ENCODE measurements at places on chromosomes 3 and 15.
A peak's percentile ranks its signal among the peaks of the same experiment; 100 is the strongest.

- H3K36me3 ChIP-seq, result no peaks in the 10 kb centered on the region
- no peak overlapping the region for H3K27ac ChIP-seq
- H3K4me3 ChIP-seq, result no peak overlapping the region
- H3K4me1 ChIP-seq, result peaks cover 2% of the 10 kb centered on the region
These were observed 49.0 kb downstream of the MEF2A start for GRCh38 chr15:99614749-99615288.

DNA sequence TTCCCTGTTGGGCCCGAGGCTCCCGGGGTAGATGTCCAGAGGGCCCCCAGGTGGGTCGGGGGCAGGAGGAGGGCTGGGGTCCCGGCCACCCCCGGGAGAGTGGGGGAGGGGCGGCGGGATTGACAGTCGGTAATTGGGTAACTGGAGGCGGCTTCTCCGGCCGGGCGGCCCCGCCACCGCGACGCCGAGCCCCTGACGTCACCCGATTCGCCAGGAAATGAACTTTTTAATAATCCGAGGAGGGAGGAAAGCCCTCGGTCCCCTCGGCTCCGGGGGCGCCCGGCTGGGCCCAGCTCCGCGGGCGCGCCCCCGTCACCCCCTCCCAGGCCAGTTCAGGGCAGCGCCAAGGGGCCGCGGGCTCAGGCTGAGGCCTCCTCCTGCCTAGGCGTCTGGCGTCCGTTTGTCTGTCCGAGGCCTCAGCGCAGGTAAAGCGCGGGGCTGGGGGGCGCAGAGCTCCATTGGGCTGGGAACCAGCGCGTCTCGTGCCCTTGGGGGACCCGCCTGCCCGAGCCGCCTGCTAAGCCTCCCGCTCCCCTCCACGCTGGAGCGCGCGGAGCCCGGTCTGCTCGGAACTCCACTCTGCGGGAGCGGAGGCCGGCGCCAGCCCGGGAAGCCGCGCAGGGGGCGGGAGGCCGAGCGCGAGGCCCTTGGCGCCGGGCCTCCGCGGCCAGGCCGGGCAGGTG is 3.9 kb downstream of the GATA2 start:
- no peaks in the 10 kb centered on the region for H3K36me3 ChIP-seq
- H3K4me3 ChIP-seq, result peak overlapping the region; percentile 85
- peak overlapping the region; percentile 99 for H3K27ac ChIP-seq
- H3K4me1 ChIP-seq, result no peaks in the 10 kb centered on the region
- no peaks in the 10 kb centered on the region for H3K27me3 ChIP-seq
- DNase-seq, result peak; percentile 78

DNA sequence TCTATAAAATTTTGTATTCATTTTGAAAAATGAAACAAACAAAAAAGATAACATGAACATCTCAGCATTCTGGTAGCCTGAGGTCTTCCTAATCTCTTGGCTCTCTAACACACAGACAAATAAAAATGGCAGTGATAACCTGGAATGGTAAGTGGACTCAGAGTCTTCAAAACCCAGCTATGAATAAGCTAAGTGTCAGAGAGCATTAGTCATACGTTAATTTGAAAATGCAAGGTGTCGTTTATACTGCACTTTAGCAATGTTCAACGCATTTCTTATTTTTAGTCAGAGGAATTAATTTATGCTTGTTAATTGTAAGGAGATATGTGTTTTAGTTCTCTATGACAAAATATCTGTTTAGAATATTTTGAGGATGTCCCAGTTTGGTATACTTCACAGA is 294.3 kb downstream of the NEK10 start:
- no peak overlapping the region for H3K27ac ChIP-seq
- no peaks in the 10 kb centered on the region for H3K36me3 ChIP-seq
- no peaks in the 10 kb centered on the region for H3K27me3 ChIP-seq
- H3K4me3 ChIP-seq, result no peak overlapping the region
- DNase-seq, result no peak
- no peaks in the 10 kb centered on the region for H3K4me1 ChIP-seq

DNA sequence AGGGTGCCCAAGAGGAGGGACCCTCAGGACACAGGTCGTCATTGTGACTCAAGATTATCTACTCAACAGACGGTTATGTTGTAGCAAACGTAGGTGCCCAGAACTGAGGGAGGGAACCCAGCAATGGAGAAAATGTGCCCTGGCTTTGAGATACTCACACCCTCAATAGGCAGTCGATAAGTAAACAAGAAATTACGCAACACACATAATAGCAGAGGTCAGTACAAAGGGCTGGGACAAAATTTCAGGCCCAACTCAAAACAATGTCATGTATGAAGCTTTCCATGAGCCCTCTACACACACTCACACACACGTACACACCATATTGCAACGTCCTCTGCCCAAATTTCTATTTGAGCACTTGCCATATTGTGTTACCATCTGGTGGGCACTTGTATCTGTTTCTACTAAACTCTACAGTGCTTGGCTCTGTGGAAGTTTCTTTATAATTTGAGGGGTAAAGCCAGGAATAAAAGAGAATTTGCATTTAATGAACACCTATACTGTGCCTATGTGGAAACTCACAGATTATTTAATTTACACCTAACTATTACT is 114.6 kb upstream of the TRIM42 start:
- H3K4me1 ChIP-seq, result no peaks in the 10 kb centered on the region
- no peak overlapping the region for H3K4me3 ChIP-seq
- no peaks in the 10 kb centered on the region for H3K36me3 ChIP-seq
- no peak overlapping the region for H3K27ac ChIP-seq

GRCh38 chr15:80204231-80204630 is 47.8 kb downstream of the CTXND1 start:
- H3K4me3 ChIP-seq, result no peak overlapping the region
- H3K4me1 ChIP-seq, result no peaks in the 10 kb centered on the region
- H3K36me3 ChIP-seq, result no peaks in the 10 kb centered on the region
- H3K27ac ChIP-seq, result no peak overlapping the region
- DNase-seq, result no peak
- H3K27me3 ChIP-seq, result no peaks in the 10 kb centered on the region

GRCh38 chr3:52174896-52175295 is 20.7 kb upstream of the POC1A start:
- no peak overlapping the region for H3K4me3 ChIP-seq
- DNase-seq, result no peak
- H3K36me3 ChIP-seq, result no peaks in the 10 kb centered on the region
- no peak overlapping the region for H3K27ac ChIP-seq
- no peaks in the 10 kb centered on the region for H3K4me1 ChIP-seq

- H3K36me3 ChIP-seq, result no peaks in the 10 kb centered on the region
- H3K27ac ChIP-seq, result no peak overlapping the region
- H3K4me3 ChIP-seq, result no peak overlapping the region
- no peaks in the 10 kb centered on the region for H3K27me3 ChIP-seq
- DNase-seq, result no peak
These were observed 194.5 kb downstream of the RBMS3 start for GRCh38 chr3:29475305-29475840.

DNA sequence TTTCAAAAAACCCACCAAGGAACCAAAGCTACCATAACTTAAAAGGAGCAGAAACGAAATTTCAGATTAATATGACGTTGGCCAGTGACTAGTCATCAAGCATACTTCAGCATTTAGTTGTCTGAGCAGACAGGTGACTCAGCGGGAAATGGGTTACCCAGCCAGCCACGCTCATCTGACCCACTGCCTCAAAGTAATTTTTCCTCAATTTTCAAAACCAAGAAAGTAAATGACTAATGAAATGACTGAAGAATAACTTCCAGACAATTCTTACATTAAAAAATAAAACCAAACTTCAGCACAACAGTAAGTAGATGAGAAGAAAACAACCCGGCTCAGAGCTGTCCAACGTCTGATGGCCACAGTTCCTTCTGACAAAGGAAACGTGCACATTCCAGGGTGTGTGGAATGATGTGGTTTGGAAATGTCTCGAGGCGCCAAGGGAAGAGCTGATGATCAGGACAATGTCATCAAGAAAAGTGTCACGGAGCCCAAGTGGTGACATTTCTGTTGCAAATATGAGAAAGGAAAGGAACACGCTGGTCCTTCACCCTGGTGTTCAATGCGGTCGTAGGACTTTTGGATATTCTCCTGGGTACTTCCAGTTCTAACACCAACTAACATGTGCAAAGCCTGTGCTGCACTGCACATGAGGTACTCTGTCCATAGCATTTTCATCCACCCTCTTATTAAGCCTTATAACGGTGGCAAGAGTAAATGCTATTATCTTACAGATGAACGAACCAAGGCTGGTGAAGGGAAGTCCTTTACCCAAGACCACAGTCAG is 79.1 kb downstream of the FOXP1 start:
- no peak overlapping the region for H3K4me3 ChIP-seq
- no peaks in the 10 kb centered on the region for H3K36me3 ChIP-seq
- no peaks in the 10 kb centered on the region for H3K27me3 ChIP-seq

- H3K36me3 ChIP-seq, result no peaks in the 10 kb centered on the region
- H3K4me3 ChIP-seq, result no peak overlapping the region
- no peak overlapping the region for H3K27ac ChIP-seq
- no peaks in the 10 kb centered on the region for H3K27me3 ChIP-seq
- no peaks in the 10 kb centered on the region for H3K4me1 ChIP-seq
These were observed 46.3 kb downstream of the GABRG3 start for GRCh38 chr15:27017168-27017809.

DNA sequence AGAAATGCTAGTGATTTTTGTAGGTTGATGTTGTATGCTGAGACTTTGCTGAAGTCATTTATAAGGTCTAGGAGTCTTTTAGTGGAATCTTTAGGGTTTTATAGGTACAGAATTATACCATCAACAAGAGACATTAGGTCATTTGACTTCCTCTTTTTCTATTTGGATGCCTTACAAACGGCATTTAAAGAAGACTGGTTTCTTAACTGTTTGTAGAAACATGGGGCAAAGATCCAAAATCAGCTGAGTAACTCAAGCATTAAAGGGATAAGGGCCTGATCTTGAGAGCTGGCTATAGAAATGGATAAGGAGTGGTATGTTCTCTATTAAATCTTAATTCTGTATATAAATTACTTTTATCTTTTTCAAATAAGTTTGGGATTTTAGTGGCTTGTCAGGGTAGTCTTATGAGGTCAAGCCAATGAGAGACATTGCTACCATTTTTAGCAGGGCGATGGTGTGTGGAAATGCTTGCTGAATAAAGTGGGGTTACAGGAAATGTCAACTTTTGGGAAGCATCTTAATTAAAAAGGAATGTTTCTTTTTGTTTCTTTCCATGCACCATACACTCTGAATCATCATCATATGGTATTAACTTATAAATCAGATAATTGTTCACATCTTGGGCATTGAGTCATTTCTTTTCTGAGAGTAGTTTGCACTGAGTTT is 197.7 kb upstream of the GBE1 start:
- H3K27ac ChIP-seq, result no peak overlapping the region
- H3K4me3 ChIP-seq, result no peak overlapping the region
- H3K36me3 ChIP-seq, result no peaks in the 10 kb centered on the region

DNA sequence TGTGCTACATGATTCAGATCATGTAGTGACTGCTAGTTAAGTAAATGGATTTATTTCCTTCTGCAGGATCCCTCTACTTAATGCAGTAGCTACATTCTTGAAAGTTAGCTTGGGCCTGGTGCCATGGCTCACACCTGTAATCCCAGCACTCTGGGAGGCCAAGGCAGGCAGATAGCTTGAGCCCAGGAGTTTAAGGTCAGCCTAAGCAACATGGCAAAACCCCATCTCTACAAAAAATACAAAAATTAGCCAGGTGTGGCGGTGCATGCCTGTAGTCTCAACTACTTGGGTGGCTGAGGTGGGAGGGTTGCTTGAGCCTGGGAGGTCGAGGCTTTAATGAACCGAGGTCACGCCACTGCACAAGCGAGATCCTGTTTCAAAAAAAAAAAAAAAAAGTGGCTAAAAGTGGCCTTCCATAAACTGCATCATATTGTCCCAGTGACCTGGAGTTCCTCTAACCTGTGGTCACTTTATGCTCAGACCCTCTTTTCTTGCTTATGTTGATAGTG is 22.0 kb downstream of the TSEN2 start:
- H3K27ac ChIP-seq, result no peak overlapping the region
- H3K27me3 ChIP-seq, result no peaks in the 10 kb centered on the region

DNA sequence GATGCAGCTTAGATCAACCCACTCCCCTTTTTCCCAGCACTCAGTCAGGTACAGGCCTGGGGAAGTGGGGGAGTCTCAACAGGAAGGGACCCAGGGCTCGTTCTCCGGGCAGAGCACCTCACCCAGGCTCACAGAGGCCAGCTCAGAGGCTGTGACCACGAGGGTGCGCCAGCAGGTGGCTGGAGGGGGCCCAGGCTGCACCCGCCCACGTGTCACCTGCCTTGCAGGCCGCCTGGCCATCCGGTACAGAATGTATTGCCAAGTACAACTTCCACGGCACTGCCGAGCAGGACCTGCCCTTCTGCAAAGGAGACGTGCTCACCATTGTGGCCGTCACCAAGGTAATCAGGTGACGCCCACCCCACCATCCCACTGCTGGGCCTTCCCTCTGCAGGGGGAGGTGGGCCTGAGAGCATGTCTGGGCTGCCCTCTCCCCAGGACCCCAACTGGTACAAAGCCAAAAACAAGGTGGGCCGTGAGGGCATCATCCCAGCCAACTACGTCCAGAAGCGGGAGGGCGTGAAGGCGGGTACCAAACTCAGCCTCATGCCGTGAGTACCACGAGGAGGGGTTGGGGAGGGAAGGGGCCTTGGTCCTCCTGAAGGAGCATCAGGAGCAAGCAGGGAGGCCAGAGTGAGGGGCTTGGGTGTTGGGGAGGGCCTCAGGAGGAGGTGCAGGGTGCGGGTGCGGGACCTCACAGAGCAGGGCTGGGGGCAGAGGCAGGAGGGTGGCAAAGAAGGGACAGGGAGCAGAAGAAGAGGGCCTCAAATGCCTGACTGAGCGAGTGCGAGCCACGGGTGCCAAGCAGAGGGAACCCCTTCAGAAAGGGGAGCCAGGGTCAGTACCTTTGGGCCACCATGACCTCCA is 14.0 kb upstream of the LMAN1L start:
- H3K27ac ChIP-seq, result peak overlapping the region; percentile 77
- no peaks in the 10 kb centered on the region for H3K27me3 ChIP-seq
- H3K36me3 ChIP-seq, result peaks cover 8% of the 10 kb centered on the region
- H3K4me1 ChIP-seq, result peaks cover 19% of the 10 kb centered on the region
- peak; percentile 83 for DNase-seq
- no peak overlapping the region for H3K4me3 ChIP-seq

- H3K36me3 ChIP-seq, result no peaks in the 10 kb centered on the region
- DNase-seq, result no peak
- H3K27me3 ChIP-seq, result no peaks in the 10 kb centered on the region
- H3K27ac ChIP-seq, result no peak overlapping the region
These were observed 227.5 kb downstream of the ALCAM start for GRCh38 chr3:105594219-105594618.

DNA sequence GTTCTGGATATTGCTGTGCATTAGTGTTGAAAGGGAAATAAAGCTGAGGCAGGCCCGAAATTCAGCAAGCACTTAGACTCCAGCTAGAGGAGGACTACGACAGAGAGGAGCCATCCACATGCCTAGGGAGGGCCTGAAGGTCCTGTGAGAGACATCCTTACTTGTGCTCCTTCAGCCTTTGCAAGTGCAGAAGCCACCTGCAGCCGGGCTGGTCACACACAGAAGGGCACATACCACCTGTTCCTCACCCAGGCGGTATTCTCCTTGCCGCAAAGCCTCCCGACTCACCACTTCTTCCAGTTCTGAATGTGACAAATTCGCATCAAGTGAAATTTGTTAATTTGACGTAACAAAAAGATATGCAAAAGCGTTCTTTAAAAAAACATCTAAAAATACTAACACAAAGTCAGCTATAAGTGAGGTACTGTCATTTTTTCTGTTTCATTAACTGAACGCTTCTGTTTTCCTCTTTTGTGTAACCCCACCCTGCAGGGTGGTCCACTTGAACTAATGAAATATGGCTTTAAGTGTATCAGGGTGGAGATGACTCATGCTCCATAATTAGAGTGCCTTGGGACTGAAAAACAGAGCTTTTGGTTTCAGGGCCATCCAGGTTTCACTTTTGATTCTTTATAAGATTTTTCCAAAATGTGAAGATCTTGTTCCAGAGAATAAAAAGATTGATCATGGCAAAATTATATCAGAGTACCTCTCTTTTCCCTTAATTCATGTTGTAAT is 467.9 kb upstream of the ATP11B start:
- H3K27me3 ChIP-seq, result no peaks in the 10 kb centered on the region
- no peaks in the 10 kb centered on the region for H3K36me3 ChIP-seq
- DNase-seq, result no peak
- H3K4me3 ChIP-seq, result no peak overlapping the region
- H3K27ac ChIP-seq, result no peak overlapping the region
- no peaks in the 10 kb centered on the region for H3K4me1 ChIP-seq

All from prostate gland (tissue), 2 donors.